ENCODE measurements at places on chromosomes 11 and 22.
A peak's percentile ranks its signal among the peaks of the same experiment; 100 is the strongest.

DNA sequence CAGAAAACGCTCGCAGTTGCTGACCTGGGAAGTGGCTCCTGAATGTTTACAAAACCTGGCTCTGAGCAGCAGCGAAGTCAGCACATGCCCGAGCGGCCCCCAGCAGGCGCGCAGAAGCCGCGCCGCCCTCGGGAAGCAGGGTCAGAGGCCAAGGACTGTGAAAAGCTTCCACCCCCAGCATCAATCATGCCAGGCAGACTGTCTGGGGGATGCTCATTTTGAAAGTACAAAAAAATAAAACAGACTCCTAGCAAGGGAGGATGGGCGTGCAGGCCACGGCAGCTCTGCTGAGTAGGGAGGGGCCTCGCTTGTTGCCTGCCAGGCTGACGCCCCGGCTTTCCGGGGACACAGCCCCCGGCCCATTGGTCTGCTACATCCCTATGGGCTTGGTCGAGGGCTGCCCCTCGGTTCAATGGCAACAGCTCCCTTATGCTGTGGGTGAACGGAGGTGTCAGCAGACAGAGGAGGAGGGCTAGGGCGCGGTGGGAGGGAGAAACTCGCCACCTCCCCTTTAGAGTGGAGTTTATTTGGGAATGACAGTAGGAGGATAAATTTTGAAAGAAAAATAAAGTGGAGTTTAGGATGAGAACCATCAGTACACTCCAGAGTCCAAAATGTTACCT, 37.7 kb upstream of the GNB1L start:
- no peak for DNase-seq

GRCh38 chr11:2790568-2790921, 90.8 kb upstream of the KCNQ1OT1 start:
- DNase-seq: no peak

- no peak for DNase-seq
Measured at GRCh38 chr11:62713343-62713742, 5.9 kb downstream of the GNG3 start.

DNA sequence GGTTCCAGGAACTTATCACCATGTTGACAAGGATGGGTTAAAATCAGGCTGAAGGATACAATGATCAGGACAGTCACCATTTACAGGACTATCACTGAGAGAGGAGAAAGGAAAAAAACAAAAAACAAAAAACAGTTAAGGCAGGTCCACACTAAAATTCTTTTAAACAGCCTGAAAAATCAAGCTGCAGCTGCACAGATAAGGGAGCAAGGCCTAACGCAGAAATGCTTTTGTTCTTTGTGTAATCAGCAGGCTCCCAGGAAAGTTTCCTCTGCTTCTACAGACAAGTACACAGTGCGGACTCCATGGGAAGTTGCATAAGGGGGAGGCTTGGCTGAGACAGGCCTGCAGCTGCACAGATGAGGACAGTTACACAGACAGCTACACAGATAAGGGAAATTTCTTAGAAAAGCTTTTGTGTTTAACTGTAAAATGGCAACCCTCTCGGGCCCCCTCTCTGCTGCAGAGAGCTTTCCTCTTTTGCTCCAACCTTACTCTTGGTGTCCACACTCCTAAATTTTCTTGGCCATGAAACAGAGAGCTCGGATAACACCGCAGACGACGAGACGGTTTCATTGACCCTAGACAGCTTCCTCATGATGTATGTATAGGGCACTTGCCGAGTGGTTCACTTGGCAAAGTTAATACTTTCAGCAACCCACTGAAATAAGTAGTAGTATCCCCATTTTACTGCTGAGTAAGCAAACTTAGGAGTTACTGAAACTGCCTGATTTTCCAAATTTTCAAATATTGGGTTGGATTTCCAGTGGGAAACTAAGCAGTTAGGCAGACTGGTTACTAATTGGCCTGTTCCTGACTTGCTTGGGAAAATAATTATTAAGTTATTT, 45.5 kb downstream of the PIWIL3 start:
- DNase-seq: no peak

DNA sequence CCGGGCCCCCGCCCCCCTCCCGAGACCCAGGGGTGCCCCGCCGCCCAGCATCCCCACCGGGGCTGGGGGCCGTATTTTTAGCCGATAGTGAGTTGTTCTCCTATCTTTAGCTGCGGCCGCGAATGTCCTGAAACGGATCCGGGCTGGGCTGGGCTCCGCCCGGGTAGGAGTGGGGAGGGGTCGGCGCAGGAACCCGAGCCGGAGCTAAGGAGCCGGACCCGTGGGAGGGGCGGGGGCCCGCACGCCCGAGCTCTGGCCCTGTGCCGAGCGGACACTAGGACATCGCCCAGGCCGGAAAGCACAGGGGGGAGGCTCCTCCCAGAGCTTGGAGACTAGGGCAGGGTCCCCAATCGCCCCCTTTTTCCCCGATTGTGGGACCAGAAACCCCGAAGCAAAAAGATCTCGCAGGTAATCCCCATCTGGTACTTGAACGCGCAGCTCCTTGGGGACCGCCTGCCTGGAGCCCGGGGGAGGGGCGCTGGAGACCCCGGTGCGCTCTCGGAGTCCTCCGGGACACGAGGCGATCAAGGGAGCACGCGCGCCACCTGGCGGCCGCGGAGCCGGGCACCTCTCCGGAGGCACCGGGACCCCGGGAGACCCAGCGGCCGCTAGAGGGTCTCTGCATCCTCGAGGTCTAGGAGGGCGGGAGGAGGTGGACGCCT, 669 bp downstream of the CDC42EP2 start:
- DNase-seq: peak; percentile 86

DNA sequence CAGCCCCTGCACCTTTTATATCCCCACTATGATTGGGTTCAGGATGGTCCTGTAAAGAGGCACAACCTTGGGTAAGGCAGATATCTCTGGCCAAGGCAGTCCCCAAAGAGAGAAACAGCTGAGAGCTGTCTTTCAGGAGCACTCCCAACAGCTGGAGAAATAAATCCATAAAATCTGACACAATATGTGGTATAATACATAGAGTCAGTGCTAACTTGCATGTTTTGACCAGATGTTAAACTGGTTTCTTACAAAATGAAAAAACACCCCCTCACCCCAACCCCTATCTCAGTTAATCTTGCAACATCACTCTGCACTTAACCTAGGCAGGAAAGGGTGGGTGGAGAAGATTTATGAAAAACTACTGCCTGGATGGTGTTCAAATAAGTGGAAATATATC, 44.0 kb upstream of the C11orf87 start:
- DNase-seq: peak; percentile 30

DNA sequence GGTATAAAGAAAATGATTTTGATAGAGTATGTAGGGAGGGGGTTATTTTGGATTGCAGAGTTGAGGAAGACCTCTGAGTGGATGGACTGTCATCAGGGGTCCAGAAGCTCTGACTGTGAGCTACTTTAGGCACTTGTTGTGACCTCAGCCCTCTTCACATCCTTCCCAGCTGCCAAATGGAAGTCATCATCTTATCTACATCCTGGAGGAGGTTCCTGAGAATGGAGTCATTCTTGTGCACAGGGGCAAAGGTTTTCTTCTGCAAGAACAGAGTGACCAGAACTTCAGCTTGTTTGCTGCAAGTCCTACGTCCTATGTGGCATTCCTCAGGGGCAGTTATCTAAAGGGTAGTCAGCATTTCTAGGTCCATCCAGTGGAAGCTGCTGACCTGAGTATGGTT, 393.8 kb downstream of the AASDHPPT start:
- no peak for DNase-seq

DNA sequence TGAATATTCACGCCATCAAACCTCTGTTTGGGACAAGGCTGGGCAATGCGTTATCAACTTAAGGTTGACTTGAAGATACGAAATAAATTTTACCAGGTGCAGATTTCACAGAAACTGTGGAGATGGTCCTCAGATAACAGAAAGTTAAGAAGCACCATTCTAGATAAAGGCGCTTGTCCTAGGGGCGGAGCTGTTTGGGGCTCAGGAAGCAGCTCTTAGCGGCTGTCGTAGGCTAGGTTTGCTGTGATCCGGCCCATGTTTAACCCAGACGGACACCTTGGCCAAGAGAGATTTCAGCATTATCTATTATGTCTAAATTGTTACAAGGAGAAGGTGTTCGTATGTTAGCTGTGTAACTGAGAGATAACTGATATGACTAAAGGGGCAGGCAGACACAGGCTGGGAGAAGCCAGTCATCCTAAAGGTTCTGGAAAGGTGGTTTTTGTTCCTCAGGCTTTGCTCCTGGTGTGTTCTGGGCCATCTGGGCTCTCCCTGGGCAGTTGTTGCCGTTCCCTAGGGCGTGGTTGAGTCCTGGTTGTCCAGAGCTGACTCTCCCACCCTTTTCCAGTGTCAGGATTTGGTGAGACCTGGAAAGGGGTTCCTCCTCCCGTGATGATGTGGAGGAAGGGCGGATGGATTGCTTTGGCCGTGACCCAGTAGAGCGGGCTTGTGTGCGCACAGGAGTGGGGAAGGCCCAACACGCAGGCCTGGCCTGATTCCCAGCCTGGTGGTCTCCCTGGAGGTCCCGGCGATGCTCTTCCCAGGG, 25.8 kb downstream of the TPCN2 start:
- DNase-seq: no peak

DNA sequence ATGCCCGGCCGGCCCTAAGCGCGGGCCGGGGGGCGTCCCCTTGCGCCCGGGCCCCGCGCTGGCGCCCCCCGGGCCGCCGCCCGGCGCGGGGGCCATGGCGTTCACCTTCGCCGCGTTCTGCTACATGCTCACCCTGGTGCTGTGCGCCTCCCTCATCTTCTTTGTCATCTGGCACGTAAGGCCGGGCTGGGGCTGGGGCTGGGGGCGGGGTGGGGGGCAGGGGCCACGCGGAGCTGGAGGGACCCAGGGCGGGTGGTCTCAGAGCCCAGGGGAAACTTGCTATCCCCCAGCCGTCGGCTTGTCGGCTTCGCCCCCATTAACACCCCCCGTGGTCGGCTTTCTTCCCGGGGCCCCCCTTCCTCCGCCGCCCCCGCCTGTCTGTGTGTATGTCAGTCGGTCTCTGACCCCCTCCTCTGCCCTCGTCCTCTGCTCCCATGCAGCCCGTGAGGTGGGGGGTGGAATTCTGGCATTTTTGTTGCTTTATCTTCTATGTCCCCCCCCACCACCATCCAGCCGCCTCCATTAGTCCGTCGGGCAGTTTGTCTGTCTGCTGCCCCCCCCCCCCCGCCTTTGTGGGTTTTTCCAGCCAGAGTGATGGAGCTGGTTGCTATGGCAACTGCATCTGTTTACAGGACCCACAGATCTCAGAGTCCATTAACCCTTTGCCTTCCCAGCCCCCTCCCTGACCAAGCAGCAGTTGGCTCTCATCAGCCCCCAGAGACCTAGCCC, 552 bp downstream of the CNIH2 start:
- peak; percentile 16 for DNase-seq

- no peak for DNase-seq
Measured at GRCh38 chr11:104339380-104339831, 175.5 kb upstream of the PDGFD start.

DNA sequence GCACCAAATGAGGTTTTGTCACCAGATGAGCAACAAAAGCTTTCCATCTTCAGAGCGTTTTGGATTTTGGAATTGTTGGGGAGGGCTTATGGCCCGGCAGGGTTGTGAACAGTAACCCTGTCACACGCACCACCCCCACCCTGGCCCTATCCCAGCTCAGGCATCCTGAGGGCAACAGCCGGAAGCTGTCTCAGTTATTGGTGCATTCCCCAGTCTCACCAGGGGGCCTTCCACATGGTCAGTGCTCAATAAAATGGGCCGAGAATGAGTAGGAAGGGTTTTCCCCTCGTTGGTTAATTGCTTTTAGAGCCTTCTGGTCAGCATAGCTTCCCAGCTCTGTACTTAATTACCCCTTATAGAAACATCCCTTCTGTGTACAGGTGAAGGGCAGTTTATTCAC, 46.0 kb downstream of the LRP5 start:
- DNase-seq: no peak

DNA sequence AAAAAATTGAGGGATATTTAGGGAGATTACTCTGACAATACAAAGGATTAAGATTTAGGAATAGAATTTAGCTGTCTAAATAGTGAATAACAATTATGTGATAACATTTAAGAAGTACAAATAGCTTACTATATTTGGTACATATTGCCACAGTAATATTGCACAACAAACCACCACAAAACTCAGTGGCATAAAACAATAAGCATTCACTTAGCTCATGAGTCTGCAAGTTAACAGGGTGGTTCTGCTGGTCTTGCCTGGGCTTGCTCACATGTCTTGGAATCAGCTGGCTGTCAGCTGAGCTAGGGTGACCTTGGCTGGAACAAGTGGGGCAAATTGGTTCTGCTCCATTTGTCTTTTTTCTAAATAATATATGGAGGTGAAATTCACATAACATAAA, 115.1 kb downstream of the DCDC1 start:
- DNase-seq: peak; percentile 12

- DNase-seq: no peak
Measured at GRCh38 chr11:69308491-69308911, 14.5 kb downstream of the MYEOV start.

DNA sequence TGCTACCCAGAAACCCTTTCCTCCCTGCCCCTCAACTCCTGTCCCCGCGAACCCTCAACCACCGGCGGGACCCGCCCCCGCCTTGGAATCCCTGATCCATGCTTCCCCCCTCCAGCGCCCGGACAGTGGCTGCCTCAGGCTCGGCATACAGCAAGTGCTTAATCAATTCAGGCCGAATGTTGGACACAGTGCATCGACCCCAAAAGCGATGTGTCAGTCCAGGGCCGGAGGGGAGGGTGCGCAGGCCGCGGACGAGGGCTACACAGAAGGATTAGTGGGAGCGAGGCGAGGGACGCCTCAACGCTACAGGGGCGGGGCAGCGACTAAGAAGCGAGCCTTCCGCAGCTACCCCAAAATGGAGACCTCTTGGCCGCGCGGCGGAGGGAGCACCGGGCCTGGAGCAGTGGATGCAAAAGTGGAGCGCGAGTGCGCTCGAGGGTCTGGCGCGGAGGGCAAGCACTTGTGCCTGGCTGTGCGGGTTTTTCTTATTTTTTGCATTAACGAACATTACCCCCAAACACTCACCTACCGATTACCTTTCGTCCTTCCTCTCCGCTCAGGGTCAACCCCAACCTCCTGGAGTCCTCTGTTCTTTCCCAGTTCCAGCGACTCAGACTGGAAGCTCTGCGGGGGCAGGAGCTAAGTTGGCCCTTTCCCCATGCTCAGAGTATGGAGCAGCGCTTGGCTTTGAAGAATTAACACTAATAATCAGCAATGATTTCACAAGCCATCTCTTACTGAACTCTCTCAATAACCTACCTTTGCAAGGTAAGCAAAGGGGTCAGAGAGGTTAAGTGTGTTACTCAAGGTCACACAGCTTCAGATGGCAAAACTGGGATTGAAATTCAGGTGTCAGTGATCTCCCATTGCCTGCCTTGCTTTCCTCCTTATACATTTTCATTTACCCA, 30.0 kb upstream of the WNT11 start:
- peak; percentile 81 for DNase-seq

DNA sequence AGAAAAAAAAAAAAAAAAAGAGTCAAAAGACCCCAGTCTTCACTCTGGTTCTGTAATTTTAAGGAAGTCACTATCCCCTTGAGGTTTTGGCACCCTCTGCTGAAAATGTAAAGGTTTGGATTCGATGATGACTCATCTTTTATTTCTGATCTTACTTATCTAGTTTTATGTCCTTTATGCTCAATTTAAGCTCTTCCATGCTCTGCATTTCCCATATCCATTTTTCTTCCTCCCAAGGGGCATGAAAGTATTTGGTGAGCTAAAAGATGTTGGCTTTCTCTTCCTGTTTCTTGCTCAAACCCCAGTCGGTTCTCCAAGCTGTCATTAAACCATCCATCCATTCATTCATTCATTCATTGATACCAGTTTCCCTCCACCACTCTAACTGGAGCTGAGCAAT, 61.0 kb upstream of the CDON start:
- no peak for DNase-seq

Data from GM03348 (cell line).